ENCODE measurements at places on chromosomes 2 and 18.

- DNase-seq = no peak
These were observed 9.5 kb downstream of the RALB start for GRCh38 chr2:120262150-120262549.

- DNase-seq = no peak
These were observed 3.1 kb upstream of the PRKAG3 start for GRCh38 chr2:218834685-218835084.

GRCh38 chr18:32552421-32553030 is 81.8 kb upstream of the GAREM1 start:
- DNase-seq = peak; percentile 56

DNA sequence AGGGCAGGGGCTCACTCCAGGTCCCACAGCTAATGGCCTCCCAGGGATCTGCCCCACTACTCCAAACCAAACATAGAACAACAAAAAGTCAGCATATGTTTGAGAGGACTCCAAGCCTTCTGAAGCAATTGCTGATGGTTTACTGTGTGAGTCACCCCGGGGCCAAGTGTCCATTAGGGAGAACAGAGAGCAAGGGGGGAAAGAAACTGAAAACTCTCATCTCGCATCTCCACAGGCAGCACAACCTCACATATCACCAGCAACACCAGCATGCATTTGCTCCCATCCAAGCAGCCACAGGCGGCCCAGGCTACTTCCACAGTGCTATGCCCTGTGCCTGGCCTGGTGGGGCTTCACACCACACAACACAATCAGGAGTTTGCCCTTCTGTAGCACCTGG is 39.1 kb downstream of the CYRIA start:
- DNase-seq = peak; percentile 27

- no peak for DNase-seq
These were observed 107.1 kb downstream of the TSHZ1 start for GRCh38 chr18:75317703-75318102.

GRCh38 chr2:194104687-194105086 is 1552.3 kb upstream of the SLC39A10 start:
- DNase-seq = no peak

- DNase-seq = no peak
These were observed 302.8 kb upstream of the CRIM1 start for GRCh38 chr2:36052819-36053218.

DNA sequence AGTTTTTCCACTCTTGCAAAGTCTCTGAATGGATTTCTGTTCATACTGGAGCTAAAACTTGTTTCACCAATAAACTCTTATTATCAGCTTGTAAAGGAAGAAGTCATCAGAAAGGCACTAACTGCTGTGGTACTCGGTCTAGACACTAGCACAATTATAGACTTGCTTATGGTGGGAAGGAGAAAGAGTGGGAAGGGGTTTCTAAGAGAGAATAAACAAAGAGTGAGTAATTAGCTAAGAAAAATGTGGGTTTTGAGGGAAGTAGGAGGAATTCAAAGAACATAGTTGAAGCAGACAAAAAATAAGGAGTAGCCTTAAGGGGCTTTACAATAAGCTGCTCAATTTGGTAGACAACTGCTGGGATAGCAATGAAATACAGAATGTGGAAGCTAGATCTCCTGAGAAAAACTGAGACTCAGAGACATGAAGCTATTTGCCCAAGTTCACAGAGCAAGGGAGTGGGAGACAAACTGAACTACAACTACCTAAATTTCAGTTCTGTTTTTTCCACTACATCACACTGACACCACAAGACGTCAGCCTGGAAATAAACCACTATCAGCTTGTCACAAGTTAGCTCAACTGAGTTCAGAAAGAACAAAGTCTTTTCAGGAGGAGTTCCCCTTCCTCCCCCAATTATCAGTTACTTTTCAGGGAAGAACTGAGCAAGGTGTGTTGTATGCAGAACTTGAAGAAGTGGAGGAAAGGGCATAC is 59.7 kb downstream of the MAP4K3 start:
- DNase-seq = no peak

- no peak for DNase-seq
These were observed 121.8 kb upstream of the FN1 start for GRCh38 chr2:215557701-215558100.

DNA sequence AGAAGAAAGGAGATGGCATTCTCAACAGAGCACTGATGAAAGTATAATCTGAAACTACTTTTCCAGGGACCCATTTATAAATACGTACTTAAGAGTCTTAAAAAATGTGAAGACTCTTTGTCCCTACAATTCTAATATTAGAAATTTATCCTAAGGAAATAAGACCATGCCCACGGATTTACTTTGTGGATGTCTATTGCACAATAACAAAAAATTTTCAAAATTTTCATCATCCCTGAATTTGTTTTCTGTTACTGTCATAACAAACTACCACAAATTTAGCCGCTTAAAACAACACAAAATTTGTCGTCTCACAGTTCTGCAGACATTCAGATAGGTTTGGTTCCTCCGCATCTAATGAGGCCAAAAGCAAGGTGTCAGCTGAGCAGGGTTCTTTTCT is 182.3 kb upstream of the SMAD7 start:
- no peak for DNase-seq

DNA sequence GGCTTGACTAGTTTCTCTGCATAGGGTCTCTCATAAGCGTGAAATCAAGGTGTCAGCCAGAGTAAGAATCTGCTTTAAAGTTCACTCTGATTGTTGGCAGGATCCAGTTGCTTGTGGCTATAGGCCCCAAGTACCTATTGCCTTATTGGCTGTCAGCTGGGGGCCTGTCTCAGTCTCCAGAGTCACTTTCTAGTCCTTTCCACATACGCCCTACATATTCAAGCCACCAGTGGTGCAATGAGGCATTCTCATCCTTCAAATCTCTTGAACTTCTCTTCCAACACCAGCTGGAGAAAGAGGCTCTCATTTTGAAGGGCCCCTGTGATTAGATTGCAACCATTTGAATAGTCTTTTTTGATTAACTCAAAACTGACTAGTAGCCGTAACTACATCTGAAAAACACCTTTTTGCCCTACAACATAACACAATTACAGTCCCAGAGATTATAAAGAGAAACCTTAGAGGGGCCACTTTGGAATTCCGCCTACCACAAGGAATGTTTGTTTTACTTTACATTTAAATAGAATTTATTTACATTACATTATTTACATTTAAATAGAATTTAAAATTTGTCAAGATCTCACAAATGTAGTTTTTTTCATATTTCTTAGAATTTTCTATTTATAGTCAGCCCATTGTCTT is 520.1 kb downstream of the DSC3 start:
- DNase-seq = no peak

DNA sequence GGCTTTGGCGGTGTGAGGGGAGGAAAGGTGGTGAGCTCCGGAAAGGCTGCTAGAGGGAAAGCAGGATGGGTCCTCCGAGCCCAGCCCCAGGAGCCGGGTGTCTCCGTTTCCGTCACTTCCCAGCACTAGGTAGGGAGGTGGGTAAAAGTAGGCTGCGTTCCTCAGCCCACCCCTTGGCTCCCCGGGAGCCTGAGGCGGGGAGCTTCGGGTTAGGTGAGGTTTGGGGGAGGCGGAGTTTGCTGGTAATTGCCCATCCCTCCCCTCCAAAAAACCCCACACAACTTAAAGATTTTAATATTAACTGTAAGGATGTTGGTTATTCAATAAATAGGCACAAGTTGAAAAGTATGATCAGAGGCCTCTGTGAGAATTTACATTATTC is 552 bp upstream of the ATF2 start:
- no peak for DNase-seq

- DNase-seq = no peak
These were observed 805.6 kb upstream of the FANCL start for GRCh38 chr2:59046401-59047372.

Measured in fibroblast of skin of back (primary cell).